ENCODE measurements at places on chromosomes 2 and 18.
A peak's percentile ranks its signal among the peaks of the same experiment; 100 is the strongest.

DNA sequence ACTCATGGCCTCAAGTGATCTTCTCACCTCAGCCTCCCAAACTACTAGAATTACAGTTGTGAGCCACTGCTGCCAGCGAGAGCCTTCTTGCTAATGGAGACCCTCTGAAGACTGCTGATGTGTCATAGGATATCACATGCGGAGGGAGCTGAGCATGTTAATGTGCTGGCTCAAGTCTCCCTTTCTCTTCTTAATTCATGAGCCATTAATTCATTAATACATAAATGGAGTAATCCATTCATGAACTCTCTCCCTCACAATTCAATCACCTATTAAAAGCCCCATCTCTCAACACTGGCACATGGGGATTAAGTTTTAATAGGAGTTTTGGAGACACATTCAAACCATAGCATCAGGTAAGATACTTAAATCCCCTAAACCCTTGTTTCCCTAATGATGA lies 54.8 kb downstream of the SYT4 start:
- no peak for DNase-seq

DNA sequence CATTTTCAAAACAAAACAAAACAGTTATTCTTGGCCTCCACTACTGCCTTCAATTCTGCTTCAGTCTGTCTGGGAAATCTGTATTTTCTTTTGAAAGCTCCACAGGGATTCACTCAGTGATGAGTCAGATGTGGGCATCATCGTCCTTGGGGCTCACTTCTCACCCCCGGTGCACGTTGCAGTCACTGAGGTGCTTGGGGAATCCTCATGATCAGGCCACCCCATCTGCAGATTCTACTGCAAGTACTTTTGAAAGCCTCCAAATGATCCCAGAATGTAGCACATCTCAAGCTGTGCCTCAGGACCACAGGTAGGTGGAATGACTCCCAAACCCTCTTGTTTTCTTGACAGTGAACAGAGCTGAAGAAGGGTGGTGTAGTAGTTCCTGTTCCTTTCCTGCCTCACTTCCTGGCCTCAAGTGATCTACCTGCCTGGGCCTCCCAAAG lies 34.3 kb downstream of the LPIN2 start:
- no peak for DNase-seq

DNA sequence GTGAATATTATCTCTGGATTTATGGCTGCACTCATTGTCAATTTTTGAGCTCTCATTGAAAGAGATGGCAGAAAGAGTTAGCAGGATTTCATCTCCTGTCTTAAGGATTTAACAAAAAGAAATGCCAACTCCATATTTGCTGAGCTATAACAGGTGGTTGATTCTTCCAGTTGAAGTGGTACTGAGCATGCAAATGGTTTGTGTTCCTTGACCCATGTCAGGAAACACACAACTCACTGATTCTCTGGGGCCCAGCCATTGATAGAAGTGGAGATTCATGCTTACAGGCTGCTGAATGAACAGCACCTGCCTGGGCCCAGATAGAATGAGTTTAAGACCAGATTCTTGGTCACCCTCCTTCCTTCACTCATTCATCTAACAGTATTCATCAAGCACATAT lies 128.8 kb downstream of the CERS6 start:
- no peak for DNase-seq

- DNase-seq: no peak
Observed at GRCh38 chr18:65735155-65735554, 15.7 kb upstream of the CDH7 start.

GRCh38 chr2:24515335-24515734 lies 24.3 kb downstream of the NCOA1 start:
- no peak for DNase-seq

- no peak for DNase-seq
Observed at GRCh38 chr2:126761256-126761980, 105.5 kb downstream of the GYPC start.

- no peak for DNase-seq
Observed at GRCh38 chr2:7567646-7568045, 650.4 kb downstream of the RNF144A start.

DNA sequence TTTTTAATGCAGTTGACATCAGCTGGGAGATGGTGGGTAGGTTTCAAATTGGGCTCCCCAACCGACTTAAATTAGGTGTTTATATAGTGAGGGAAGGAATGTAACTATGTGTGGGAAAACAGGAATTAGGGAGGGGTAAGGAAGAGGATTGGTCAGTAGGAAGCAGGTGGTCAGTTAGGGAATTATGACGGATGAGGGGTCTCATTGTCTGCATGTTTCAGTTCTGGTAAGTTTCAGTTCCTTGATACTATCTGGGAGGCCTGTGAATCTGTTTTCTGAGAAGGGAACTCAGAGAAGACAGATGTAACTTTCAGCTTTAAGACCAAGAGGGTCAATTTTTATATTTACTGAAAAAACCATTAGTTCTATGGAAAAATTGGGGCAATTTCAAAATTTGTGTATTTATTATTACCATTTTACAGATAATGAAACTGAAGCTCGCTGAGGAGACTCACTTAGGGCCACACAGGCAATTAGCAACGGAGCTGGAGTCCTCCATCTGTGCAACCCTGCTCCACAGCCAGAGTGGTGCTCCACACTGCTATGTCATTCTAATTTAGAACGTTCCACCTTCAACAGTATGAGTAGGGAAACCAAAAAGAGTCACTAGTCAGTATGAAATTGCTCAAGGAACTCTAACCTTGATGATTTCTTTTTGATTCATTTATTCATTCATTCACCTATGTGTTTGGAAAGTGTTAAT lies 36.0 kb upstream of the CCDC195 start:
- DNase-seq: no peak

- DNase-seq: peak; percentile 4
Observed at GRCh38 chr2:20930928-20931327, 108.0 kb upstream of the LDAH start.

DNA sequence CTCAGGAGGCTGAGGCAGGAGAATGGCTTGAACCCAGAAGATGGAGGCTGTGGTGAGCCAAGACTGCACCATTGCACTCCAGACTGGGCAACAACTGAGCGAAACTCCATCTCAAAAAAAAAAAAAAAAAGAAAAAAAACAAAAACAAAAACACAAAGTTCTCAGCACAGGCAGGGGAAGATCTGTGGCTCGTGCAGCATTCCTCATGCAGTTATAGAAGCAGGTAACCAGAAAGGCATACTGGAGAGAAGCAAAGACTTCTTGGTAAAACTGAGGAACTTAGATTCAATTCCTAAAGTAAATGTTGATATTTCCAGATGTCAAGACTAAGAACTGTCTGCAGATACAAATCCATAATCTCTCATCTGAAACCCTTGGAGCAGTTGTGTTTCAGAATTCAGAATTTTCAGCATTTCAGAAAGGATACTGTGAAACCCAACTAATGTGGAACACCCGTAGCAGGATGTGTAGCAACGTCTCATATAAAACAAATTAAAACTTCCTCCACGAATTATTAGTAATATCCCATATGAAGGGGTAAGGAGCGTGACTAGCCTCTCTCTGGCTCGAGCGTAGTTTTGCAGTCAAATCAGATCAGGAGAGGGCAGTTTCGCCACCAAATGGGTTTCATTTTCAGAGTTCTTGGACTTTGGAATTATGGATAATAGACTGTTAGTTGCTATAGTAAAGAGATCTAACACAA lies 13.2 kb upstream of the SLC25A52 start:
- no peak for DNase-seq

GRCh38 chr2:56889738-56890137 lies 705.9 kb downstream of the CCDC85A start:
- DNase-seq: no peak

GRCh38 chr2:72222829-72223564 lies 75.3 kb upstream of the CYP26B1 start:
- no peak for DNase-seq

- DNase-seq: no peak
Observed at GRCh38 chr2:96547203-96547641, 10.7 kb downstream of the ARID5A start.

GRCh38 chr2:63555931-63556330 lies 32.3 kb downstream of the WDPCP start:
- DNase-seq: no peak

- DNase-seq: no peak
Observed at GRCh38 chr18:26791676-26792075, 73.8 kb downstream of the AQP4 start.
